Lower leg skin (tissue), 4 donors: ENCODE measurements at places on chromosomes 11 and 22.

DNA sequence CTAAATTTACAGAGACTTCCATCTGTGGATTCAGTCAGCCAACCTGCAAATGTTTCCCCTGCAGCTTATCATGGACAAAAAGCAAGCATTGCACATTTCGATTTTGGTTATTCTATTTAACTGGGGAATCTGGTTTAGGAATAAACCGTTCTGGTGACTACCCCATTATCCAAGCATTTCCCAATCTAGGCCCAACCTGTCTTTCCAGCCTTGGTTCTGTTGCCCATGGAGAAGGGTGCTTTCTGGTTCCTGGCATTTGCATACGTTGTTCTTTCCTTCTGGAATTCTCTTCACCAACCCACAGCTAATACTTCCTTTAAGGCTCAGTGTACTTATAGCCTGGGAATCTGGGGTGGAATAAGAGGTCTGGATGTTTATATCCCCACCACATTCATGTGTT, 1.4 kb upstream of the TMEM123 start:
- DNase-seq: no peak

GRCh38 chr11:10695833-10696232, 2.3 kb upstream of the IRAG1 start:
- no peak for DNase-seq

GRCh38 chr11:22459048-22459447, 120.9 kb downstream of the SLC17A6 start:
- no peak for DNase-seq

GRCh38 chr11:2212411-2213251, 41.0 kb upstream of the TH start:
- peak; percentile 84 for DNase-seq

GRCh38 chr11:10456519-10456918, 1.5 kb downstream of the AMPD3 start:
- no peak for DNase-seq

DNA sequence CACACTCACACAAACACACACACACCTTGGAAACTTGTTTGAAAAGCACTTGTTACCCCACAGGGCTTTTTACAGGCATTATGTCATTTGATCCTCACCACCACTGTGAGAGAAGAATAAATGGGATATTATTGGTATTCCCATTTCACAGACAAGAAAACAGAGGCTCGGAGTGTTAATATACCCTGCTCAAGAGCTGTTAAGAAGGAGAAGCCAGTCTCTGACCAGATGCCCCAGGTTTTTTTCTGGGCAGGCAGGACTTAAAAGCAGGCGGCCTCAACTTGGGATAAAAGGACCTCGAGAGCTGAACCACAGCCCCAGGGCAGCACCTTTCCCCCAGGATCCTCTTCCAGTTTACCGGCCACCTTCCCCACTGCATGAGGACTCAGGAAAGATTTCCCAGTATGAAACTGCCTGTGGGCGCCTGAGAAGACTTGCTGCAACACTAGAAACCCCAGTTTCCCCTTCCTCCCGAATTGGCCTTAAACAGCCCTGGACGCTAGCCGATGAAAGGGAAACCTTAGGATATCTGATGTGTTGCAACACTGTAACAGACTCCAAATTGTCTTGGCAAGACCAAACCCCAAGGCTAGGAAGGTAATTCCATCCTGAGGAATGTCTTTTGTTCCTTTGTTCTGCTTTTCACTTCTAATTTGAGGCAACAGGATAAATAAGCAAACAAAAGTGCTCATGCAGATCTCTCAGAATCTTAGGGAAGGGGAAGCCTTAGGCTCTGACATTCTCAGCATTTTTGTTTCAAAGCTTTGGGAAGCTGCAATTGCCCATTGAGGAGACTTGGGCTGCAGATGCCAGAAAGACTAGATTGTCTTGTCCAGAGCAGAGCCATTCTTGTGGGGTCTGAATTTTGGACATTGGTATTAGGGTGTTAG, 173.5 kb downstream of the TRIM29 start:
- no peak for DNase-seq

DNA sequence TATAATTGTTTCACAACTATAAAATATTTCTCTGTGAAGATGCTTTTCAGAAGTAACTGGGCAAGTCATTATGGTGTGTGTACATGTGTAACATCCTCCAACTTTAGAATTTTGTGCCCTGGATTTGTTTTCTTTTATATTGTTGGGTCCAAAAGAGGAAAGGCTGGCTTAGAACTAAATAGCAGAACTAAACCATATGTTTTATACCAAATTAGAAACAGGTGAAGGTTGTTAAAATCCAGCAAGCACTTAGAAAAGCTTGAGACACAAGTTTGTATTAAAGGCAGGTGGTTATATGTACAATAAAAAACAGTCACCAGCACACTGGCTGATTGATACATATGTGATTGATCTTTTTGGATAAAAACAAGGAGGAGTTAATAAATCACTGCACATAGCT, 158.5 kb downstream of the WNT11 start:
- DNase-seq: no peak

DNA sequence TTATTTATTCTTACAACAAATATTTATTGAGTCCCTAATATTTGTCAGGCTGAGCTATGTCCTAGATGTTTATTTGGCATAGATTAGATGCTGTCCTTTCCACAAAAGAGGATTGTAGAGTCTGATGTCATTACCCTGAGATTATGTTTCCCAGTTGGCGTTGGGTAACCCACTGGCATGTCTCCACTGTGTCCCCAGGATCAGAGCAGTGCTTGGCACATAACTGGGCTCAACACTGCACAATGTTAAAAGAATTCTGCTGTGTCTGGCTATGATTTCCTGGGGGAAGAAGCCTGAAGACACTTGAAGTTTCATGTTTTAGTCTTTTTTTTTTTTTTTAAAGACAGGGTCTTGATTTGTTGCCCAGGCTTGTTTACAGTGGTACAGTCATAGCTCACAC, 4.0 kb downstream of the RCN1 start:
- no peak for DNase-seq

DNA sequence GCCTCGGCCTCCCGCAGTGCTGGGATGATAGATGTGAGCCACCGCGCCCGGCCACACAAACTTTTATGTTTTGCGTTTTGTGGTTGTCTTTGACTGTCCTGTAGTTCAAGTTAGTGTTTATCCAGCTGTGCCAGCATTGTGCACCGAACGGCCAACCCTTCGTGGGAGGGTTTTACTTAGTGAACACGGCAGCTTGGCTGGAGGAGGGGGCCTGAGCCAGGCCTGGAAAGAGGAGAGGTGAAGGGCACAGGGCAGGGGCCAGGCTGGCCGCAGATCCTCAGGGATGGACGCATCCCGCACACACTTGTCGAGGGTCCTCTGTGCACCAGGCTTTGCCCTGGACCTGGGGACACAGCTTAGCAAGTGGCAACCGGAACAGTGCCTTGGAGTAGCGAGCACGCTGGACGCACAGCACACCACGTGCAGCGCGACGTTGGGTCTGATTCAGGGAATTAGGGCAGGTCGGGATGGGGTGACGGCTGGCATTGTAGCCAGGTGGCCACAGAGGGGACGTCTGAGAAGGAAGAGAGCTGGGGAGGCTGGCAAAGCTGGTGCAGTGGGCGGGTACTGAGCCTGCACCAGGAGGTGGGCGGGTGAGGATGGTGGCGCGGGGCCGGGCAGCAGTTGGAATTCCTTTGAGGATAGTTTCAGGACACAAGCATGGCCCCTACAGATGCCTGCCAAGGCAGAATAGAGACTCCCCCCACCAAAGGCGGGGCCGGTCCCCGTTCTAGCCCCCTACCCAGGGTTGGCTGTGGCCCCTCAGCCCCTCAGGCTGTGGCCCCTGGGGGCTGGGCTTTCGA, 13.4 kb downstream of the EPS8L2 start:
- no peak for DNase-seq
